T-helper 22 cell (primary cell): ENCODE measurements at places on chromosomes 2 and 18.
A peak's percentile ranks its signal among the peaks of the same experiment; 100 is the strongest.

- DNase-seq = no peak
Observed at GRCh38 chr18:31325051-31325450, 7.1 kb downstream of the DSG1 start.

- DNase-seq = no peak
Observed at GRCh38 chr2:137964066-137964858, at the start of gene HNMT. HNMT (plus strand) TSS chr2:137964473; CDS start chr2:137964492, 19 bp downstream.

GRCh38 chr2:144704709-144705095 lies 184.8 kb upstream of the ZEB2 start:
- no peak for DNase-seq

GRCh38 chr2:218990612-218991011 lies 2.6 kb downstream of the CRYBA2 start:
- no peak for DNase-seq

DNA sequence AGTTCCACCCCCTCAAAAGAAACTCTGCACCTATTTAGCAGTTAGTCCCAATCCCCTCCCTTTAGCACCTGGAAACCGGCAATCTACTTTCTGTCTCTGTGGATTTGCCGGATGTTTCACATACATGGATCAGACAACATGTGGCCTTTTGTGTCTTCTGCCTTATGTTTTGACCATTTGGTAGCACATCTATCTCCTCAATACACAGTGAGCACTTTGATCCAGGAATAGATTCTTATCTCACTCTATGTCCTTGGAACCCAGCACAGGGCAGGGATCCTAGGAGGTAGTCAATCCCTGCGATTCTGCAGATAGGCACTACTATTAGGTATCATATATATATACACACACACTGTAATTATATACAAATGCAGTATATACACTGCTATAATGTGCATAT lies 3.8 kb upstream of the OTOF start:
- no peak for DNase-seq

DNA sequence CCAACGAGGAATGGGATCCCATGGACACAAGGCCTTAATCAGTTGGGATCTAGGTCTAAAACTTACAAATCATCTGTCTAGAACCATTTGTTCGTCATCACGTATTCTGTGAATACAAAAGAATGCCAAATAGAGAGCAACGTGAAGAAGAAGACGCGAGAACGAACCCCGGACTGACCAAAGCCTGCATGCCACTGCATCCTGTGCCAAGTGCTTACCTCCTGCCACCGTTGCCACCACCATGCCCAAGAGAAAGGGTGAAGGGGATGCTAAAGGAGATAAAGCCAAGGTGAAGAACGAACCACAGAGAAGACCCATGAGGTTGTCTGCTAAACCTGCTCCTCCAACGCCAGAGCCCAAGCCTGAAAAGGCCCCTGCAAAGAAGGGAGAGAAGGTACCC lies 30.2 kb downstream of the ITSN2 start:
- DNase-seq = no peak

DNA sequence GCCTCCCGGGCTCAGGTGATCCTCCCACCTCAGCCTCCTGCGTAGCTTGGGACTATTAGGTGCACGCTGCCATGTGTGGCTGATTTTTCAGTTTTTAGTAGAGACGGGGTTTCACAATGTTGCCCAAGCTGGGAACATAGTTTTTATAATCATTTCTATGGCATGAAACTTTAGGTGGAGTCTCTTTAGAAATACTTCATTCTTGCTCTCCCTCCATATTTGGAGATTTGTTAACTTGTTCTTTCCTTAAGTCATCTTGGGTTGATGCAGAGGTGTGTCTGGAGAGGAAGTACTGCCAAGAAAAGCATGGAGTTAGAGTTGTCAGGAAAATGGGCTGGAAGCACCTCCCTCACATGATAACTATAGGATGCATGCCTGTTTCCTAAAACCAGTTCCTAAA lies 17.4 kb downstream of the ZNF532 start:
- DNase-seq = no peak

GRCh38 chr2:207816546-207816945 lies 46.8 kb upstream of the FZD5 start:
- DNase-seq = no peak

- no peak for DNase-seq
Observed at GRCh38 chr18:10213526-10213925, 240.9 kb upstream of the APCDD1 start.

GRCh38 chr2:103435010-103435409 lies 673.2 kb downstream of the TMEM182 start:
- no peak for DNase-seq

GRCh38 chr2:42110641-42111322 lies 58.4 kb upstream of the EML4 start:
- no peak for DNase-seq

DNA sequence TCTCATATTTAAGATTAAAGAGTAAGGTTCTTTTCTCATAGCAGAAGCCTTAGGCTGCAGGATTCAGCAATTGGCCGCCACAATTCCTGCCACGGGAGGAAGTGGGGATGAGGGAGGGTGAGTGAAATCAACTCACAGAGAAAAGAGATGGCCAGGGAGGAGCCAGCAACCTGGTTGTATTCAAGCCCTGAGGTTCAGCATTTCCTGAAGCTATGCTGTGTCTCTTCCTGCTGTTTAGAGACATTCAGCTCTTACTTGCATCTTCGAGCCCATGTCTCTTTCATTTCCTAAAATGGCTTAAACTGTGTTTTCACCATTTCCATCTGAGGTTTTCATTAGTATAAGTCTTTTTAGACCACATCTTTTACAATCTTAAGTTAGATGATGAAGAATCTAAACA lies 522.6 kb downstream of the CNTNAP5 start:
- DNase-seq = no peak

- DNase-seq = no peak
Observed at GRCh38 chr2:39640681-39641080, 25.0 kb upstream of the TMEM178A start.

DNA sequence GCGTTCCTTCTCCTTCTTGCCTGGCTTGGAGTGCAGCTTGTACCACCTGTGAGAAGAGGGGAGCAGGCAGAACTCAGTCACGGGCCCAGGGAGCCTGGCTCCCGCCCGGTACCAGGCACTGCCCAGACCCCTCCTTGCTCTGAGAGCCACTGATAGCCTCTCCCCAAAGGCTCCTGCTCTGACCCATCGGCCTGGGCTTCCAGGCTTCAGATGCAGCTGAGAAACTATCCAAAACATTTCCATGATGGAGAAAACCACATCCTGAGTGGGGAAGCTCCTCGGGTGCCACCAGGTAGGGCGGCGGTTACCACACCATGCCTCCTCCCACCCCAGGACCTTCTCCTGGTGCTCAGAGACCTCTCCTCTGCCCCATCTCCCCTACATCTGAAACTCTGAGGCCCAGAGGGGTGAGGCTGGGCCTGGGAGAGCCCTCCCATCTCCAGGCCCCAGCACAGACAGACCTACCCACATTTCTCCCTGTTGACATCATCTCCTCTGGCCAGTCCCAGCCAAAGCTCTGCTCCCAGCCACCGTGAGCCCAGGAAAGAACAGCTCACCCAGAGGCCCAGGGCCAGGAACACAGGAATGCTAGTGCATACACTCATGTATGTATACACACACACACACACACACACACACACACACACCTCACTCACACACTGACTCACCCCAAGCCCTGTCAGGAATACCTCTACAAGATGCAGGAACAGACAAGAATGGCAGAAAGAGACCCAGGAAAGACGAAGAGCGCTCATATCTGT lies 17.9 kb upstream of the SFXN5 start:
- DNase-seq = no peak

GRCh38 chr2:238988752-238989151 lies 140.9 kb downstream of the TWIST2 start:
- DNase-seq = no peak

- no peak for DNase-seq
Observed at GRCh38 chr2:71689968-71690834, 236.8 kb downstream of the DYSF start.

- DNase-seq = no peak
Observed at GRCh38 chr2:177599139-177599688, 206.6 kb downstream of the AGPS start.

GRCh38 chr2:230068651-230069055 lies at the start of gene SLC16A14:
SLC16A14 (minus strand) TSS chr2:230068924; CDS start chr2:230059352, 9,572 bp downstream.
- DNase-seq = no peak

- no peak for DNase-seq
Observed at GRCh38 chr2:102940684-102941083, 178.9 kb downstream of the TMEM182 start.

DNA sequence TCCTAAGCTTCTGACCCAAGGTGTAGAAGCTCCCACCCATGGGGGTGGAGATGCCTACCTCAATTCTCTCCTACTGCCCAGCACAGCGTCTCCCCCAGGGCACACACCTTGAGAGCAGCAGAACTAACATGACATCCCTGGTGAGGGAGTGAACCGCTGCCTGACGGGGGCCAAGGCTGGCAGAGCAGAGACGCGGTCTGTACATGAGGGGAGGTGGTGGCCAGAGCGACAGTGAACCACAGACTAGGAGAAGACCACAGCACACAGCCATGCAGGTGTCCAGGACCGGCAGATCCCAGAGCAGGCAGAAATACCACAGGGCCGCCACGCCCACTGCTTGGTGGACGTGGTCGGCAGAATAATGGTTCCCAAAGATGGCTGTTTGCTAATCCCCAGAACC lies 40.4 kb downstream of the TFCP2L1 start:
- no peak for DNase-seq

DNA sequence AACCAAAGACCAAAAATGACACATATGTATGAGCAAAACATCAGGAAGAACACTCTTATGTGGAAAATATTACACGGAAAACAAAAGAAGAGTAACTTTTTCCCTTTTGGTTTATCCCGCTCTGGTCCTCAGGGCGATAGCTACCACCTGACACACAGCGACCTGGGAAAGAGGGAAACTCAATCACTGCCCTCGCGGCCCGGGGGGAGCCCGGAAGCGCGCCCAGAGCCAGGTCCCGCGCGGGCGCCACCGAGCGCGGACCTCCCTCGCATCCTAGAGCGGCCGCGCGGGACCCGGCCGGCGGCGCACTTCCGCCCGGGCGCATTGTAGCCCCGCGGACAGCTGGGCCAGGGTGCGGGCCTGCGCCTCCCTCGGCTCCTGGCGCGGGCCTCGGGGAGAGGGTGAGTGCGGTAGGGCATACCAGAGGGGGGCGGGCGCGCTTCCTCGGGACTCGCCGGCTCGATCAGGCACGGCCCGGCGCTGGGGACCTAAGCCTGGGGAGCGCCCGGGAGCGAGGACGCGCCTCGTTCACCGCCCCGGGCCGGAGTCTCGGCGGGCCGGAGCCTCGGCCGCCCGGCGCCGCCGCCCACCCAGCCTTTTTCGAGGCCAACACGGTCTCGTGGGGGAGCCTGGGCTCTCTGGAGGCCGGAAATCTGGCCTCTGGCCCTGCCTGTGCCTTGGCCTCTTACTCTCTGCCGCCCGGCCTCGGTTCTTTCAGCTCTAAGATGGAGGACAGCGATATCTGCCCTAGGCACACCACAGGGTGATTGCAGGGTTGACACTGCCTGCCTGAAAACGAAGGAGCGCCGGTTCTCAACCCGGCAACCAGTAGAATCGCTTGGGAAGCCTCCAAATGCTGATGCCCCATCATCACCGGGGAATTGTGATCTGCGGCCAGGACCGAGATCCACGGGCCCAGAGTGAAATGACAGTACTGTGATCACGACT lies at the start of gene ELAC1:
TSS of gene ELAC1 (plus strand) at position 327 of the 948 bp plus-strand sequence. CDS start 6,365 bp downstream, outside the sequence.
- DNase-seq = peak; percentile 34

DNA sequence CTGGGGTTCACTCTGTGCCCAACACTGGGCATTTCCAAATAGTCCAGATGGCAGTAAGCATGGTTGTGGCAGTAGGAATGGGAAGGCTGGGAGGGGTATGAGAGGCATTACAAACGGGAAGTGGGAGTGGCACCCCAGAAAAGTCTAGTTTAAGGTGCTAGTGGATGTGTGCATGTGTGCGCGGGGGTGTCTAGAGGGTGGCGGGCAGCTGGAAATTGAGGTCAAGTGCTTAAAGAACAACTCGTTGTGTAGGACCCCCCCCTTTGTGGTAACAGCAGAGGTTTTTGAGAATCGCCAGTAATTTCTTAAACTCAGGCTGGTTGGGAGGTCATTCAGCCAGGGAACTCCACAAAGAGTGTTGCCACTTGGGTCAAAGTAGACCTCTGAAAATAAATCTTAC lies 69.9 kb downstream of the RHBDD1 start:
- DNase-seq = no peak

- DNase-seq = peak; percentile 86
Observed at GRCh38 chr2:136327162-136327852, 209.4 kb upstream of the CXCR4 start.

DNA sequence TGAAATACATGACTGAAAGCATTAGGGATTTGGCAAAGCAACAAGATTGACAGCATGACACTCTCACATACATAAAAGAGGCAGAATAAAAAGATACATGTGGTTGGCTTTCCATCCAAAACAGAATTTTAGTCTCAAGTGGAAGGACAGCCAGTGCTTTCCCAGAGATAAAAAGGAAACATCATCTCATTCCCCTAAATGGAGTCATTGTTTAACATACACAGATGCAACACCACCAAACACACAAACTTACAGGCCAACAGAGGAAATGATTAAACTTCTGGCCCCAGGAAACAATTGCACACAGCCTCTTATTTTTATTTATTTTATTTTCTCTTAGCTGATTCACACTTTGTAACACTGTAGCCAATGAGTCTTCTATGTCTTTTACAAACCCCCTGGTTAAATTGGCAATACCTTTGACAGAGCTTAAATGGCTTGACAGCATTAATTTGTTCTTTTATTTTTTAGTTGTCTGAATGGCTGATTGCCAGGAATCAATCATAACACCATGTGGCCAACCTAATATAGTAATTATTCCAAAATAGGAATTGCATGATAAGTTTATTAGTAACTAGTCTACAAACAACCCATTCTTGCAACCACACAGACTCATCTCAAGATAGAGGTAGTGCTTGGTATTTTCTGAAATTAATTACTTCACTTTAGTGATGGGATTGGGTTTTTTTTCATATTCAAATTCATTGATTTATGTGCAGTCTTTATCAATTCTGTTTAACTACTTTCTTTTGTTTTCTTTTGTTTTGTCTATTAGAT lies 190.5 kb downstream of the RND3 start:
- DNase-seq = no peak

- DNase-seq = no peak
Observed at GRCh38 chr2:46841621-46842020, 74.0 kb downstream of the MCFD2 start.

GRCh38 chr2:11228692-11229091 lies 73.4 kb downstream of the SLC66A3 start:
- DNase-seq = no peak

GRCh38 chr2:157822993-157823392 lies 53.1 kb downstream of the ACVR1 start:
- no peak for DNase-seq

- DNase-seq = no peak
Observed at GRCh38 chr2:3533836-3534235, 14.5 kb upstream of the ADI1 start.

- DNase-seq = no peak
Observed at GRCh38 chr18:23784832-23785245, 95.6 kb downstream of the LAMA3 start.

GRCh38 chr2:45282646-45283045 lies 273.4 kb upstream of the SIX2 start:
- no peak for DNase-seq

- no peak for DNase-seq
Observed at GRCh38 chr18:48785091-48785614, 165.6 kb downstream of the SMAD7 start.

- DNase-seq = no peak
Observed at GRCh38 chr18:63753676-63754075, 21.5 kb upstream of the SERPINB7 start.
